ENCODE measurements at places on chromosomes 6 and 20. TPM values are rescaled to one million over a fixed set of nuclear protein-coding genes. Genes with fewer than 3 reads are reported as not detected.

The OR2H1 gene
- not detected for total RNA-seq

The PNLDC1 gene
- not detected for total RNA-seq

The KIF25 gene
- not detected for total RNA-seq

The MYBL2 gene
- 29.8 TPM for total RNA-seq

The RBM24 gene
- 0.33 TPM for total RNA-seq

The SPDEF gene
- not detected for total RNA-seq

The KIAA1755 gene
- 1.2 TPM for total RNA-seq

The OR12D3 gene
- not detected for total RNA-seq

The CLIC5 gene
- total RNA-seq = not detected

The DLL1 gene
- 2.7 TPM for total RNA-seq

The JAG1 gene
- 8.2 TPM for total RNA-seq

The HLA-DOB gene
- 1.8 TPM for total RNA-seq

The CNBD2 gene
- not detected for total RNA-seq

The CGA gene
- total RNA-seq = not detected

The PDE7B gene
- 1.8 TPM for total RNA-seq

The LEMD2 gene
- total RNA-seq = 36.0 TPM

The MLN gene
- total RNA-seq = not detected

The PLCB1 gene
- total RNA-seq = 11.8 TPM

The SLPI gene
- total RNA-seq = 25.7 TPM

The PACSIN1 gene
- not detected for total RNA-seq

The DAAM2 gene
- total RNA-seq = 0.32 TPM

The HLA-DRA gene
- not detected for total RNA-seq

The TRIM15 gene
- total RNA-seq = not detected

The GGTLC1 gene
- not detected for total RNA-seq

The LY6G5B gene
- total RNA-seq = 0.42 TPM

The MYB gene
- 1.5 TPM for total RNA-seq

The TTI1 gene
- total RNA-seq = 27.0 TPM

The MOXD1 gene
- 1.9 TPM for total RNA-seq

The SPEF1 gene
- not detected for total RNA-seq

The NHLRC1 gene
- total RNA-seq = 0.49 TPM

The LY6G6D gene
- total RNA-seq = not detected

The PRKN gene
- 0.07 TPM for total RNA-seq

The PRICKLE4 gene
- total RNA-seq = not detected

The NRN1 gene
- total RNA-seq = 44.1 TPM

The SLC22A3 gene
- not detected for total RNA-seq

The DDRGK1 gene
- 33.5 TPM for total RNA-seq

The OR2B6 gene
- total RNA-seq = not detected

The FILIP1 gene
- total RNA-seq = 0.03 TPM

The TXLNB gene
- not detected for total RNA-seq

The NRSN1 gene
- total RNA-seq = not detected

The FAM120B gene
- 11.5 TPM for total RNA-seq

The METTL24 gene
- not detected for total RNA-seq

The OR2H2 gene
- not detected for total RNA-seq

The CYP24A1 gene
- total RNA-seq = not detected

The GJE1 gene
- total RNA-seq = not detected

The MDFI gene
- total RNA-seq = not detected

The PI3 gene
- not detected for total RNA-seq

The GSTA3 gene
- total RNA-seq = not detected

The PHACTR1 gene
- 0.20 TPM for total RNA-seq

Measured in MG63 (cell line).